ENCODE measurements at places on chromosomes 6 and 20.

GRCh38 chr20:21301940-21302663 lies 1.0 kb upstream of the XRN2 start:
- DNase-seq, result no peak

DNA sequence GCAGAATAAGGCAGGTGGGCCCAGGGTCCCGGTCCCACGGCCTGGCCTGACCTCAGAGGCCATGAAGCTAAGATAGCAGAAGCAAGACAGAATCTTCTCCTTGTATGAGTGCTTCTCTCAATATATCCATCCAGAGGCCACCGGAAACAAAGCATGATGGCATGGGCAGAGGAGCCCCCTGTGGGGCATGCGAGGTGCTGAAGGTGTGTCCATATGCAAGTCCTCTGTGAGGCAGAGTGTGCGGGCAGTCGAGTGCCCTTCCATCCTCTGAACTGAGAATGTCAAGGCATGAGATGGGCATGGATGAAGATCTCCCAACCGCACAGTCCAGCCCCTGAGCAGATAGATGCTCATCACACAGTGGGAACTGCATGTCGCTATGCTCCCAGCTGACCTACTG lies 9.8 kb upstream of the GGTLC1 start:
- no peak for DNase-seq

DNA sequence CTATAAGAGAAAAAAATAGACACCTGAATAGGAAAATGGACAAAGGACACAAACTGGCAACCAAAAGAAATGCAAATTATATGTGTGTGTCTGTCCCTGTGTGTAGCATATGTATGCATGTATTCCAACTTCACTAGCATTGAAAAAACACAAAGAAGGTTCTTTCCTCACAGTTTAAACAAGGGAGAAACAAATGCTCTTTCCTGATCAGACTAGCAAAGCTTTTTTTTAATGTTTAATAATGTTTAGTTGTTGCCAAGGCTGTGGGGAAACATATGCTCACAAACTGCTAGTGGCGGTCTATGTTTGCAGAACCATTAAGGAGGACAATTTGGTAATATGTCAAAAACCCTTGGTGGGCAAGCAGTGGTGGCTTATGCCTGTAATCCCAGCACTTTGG lies 22.4 kb downstream of the SMLR1 start:
- DNase-seq, result no peak

DNA sequence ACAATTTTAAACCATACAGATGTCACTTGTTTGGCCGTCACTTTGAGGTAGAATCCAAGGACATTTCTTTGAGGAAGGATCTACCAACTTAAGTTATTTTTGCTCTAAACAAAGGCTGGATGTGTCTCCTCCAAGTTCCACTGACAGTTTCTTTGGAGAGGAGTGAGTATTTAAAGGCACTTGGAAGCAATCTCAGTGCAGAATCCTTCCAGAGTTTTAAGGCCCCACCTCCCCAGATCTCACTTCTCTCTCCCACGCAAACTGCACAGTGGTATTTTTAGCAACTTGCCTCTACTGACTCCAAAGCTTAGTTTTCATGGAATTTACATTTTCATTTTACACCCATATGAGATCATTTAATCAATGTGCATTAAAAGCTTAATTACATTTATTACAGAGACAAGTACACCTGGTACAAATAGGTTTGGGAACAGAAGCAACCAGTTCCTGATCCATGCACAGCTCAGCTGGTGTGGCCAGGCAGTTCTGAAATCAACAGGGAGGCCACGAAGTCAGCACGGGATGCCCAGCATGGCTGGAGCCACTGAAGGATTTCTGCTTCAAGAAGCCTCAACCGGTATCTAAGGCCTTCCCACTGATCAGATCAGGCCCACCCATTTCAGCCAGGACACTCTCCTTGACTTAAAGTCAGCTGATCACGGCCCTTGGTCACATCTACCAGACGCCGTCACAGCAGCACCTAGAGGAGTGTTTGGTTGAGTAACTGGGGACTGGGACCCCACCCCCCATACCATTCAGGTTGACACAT lies 109.8 kb downstream of the SYCP2 start:
- DNase-seq, result no peak

- DNase-seq, result no peak
Observed at GRCh38 chr6:113626475-113626874, 230.7 kb upstream of the MARCKS start.

DNA sequence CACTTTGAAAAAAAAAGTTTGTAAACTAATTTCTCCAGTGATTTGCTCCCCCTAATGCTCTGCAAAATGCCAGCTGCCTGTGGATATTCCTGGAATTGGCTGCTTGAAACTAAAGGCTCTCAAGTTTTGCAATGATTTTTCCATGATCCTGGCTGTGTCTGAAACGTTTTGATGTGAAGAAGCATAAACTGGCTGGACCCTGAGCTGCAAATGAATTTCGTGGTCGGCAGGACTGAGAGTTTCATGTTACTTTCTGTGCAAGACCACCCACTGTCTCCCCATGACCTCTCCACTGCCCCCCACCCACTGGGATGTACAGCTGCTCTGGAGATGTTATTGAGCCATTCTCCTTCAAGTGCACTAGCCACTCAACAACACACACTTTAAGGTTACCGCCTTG lies 171.3 kb upstream of the SSTR4 start:
- no peak for DNase-seq

DNA sequence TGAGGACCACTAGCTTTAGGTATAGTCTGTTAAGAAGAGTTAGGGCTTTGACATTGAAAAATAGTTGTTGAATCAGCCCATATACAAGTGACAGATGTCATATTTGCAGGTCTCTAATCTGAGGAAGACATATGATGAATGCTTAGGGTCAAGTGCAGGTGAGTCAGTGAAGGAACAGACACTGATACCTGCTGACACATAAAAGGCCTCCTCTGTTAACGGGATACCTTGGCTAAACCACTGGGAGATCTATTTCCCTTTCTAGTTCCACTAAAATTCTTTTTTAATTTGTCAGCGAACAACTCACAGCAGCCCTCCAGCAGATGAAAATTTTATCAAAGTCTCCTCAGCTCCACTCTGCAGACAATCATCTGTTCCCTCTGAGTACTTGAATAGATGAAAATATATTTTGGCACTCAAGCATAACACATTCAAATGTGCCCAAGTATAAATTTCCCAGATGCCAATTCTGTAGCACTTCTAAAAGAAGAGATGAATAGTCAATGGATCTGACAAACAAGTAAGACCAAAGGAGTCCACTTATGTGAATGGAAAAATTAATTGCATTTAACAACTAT lies 154.0 kb downstream of the KIF16B start:
- DNase-seq, result no peak

GRCh38 chr6:73739096-73739495 lies 43.1 kb downstream of the CD109 start:
- DNase-seq, result peak; percentile 48

- DNase-seq, result peak; percentile 27
Observed at GRCh38 chr20:62567246-62568044, 74.9 kb upstream of the SLCO4A1 start.

- DNase-seq, result no peak
Observed at GRCh38 chr6:5894357-5894756, 112.4 kb downstream of the NRN1 start.

GRCh38 chr6:45439459-45439858 lies 61.7 kb upstream of the SUPT3H start:
- no peak for DNase-seq

DNA sequence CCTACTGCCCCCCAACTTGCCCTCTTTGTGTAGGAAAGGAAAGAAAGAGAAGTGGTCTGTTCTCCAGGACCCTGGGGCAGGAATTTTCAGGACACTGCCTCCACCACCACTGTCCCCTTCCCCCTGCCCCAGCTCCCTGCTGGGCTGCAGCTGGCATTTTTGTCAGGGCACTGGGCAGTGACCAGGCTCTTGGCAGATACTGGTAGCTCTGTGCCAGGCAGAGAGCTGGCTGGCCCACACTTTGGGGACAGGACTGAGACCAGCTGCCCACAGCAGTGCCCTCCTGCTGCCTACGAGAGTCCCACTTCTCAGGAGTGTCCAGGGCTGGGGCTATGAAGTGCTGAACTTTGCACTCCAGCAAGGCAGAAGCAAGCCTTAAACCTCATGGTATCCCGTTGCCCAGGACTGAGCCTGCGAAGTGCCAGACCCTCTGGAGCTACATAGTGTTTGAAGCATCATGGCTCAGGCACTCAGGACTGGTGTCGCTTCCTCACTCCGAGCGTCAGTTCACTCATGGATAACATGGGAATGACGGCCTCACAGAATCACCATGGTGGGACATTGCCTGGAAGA lies 19.3 kb downstream of the SLC13A3 start:
- no peak for DNase-seq

- peak; percentile 71 for DNase-seq
Observed at GRCh38 chr6:1856381-1856780, 246.7 kb downstream of the FOXC1 start.

DNA sequence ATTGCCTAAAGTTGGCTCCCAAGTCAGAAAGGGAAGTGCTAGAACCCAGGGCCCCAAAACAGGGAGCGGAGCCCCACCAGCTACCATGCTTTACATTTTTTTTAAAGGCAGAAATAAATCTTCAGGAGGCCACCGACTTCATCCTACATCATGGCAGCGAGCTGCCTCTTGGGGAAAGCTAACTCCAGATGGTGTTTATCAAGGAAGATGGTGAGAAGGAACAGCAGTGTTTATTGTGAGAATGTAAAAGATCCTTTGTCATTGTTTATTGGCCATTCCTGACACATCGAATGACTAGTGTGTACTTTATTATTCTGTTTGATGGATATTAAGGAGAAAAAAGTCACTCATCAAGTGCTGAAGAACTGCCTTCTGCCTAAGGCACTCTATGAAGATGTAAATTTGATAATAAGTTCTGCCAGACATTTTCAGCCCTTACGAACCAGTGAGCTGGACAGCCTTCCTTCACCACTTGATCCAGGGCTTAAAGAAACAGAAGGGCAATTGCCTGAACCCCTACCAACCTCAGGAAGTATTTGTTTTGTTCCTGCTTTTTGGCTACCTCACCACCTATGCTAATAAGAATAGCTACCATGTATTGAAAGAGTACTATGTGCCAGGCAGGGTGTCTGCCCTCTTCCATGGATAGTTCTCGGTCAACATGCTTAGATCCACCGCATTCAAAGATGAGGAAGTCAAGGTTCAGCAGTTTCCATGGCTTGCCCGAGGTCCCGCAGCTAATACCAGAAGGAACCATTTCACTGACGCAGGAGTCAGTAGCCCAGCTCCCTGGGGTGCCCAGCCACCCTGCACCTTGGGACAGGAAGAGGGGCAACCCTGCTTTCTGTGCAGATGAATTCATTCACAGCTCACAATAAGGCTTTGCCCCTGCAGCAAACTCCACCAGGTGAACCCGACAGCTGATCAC lies 194.7 kb upstream of the RREB1 start:
- no peak for DNase-seq

DNA sequence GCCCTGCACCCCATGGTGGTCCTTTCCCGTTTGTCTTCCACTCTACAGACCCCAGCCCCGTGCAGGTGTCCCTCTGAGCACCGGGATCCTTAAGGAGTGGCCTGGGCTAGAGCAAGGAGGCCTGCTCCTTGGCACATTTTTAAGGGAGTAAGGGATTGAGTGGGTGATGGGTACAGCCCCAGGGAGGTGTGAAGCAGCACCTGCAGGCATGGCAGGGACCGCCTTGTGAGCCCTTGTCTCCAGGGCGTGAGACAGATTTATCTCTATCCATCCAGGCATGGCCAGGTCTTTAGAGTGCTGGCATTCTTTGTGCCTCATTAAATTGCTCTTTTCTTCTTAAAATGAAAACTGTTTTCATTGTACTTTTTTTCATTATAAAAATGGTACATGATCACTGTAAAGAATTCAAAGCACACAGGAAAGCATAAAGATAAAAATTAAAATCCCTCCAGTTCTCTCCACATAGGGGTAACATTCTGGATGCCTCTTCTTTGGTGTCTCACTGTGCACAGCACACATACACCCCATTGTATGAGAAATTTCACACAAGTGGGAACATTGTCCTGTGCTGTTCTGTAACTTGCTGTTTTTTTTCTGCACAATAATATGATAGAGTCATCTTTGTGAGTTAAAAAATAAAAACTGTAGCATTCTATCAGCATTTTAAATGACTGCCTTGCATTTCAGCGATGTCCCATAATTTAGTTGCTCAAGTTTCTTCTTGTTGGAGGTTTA lies 31.9 kb upstream of the ZNF831 start:
- DNase-seq, result no peak

GRCh38 chr20:36850759-36851158 lies 25.2 kb upstream of the TLDC2 start:
- DNase-seq, result no peak

- DNase-seq, result no peak
Observed at GRCh38 chr20:2142649-2143048, 41.0 kb downstream of the STK35 start.

GRCh38 chr20:12598894-12599293 lies 409.9 kb upstream of the SPTLC3 start:
- peak; percentile 81 for DNase-seq
